ENCODE measurements at places on chromosomes 7 and 10.

- no peak for DNase-seq
Measured at GRCh38 chr10:107444443-107444842, 279.9 kb upstream of the SORCS1 start.

GRCh38 chr7:12951397-12951801, 264.0 kb downstream of the ARL4A start:
- no peak for DNase-seq

DNA sequence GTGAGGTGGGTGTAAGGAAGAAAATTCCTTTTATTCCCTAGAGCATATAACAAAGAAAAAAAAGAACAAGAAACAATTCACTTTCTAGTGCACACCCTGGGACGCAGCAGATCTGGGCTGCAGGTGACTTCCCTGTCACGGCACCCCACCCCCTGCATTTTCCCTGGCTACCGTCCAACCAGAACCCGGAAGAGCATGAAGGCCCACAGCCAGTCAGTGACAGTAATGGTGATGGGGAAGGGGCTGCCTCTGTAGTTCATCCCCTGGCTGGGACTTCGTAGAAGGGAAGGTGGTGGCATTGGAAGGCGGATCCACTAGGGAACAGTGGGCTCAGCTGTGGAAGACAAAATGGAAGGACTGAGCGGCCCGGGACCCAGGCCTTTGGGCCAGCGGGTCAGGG, 236.7 kb downstream of the BUB3 start:
- no peak for DNase-seq

DNA sequence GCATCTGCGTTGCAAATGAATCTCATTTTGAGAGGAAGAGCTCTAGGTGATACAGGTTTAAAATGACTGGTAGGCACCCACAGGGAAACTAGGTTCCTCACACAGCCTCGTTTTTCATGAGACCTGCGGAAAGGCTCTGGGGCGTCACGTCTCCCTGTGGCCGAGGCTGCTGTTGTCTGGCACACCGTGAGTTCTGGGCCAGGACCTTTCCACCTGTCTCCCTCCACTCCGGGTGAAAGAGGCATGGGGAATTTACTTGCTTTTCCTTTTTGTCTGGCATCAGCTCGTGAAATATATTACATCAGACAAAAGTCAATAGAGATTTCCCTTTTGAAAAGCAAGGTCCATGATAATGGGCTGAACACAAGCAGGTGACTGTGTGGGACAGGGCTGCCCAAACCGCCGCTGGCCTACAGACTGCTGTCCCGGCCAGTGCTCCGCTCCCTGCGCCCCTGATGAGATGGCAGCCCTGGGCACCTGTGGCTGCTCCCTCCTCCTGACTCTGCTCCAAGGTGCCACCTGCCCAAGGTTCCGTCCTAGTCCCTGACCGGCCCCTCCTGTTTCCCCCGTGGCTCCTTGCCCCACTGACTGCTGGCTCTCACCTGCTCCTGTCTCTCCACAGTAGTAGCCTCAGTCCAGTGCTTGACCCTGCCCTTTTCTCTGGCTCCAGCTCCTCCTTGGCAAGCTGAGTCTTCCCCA, 109.6 kb downstream of the NKX6-2 start:
- no peak for DNase-seq

DNA sequence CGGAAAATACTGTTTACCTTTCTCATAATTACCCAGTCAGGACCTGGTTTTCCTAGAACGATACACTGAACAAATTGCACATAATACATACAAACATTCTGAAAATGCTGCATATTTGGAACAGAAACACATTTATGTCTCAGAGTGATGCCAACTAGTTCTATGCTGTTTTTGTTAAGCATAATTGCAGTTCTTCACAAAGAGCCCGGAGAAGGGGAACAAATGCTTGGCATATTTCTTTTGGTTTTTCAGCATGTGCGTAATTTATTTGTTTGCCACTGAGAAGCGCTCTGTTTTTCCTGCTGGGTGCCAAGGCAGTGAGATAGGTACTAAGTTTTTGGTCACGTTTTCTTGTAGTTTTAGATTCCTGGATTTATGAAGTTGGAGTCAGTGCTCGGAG, 181.0 kb upstream of the MDFIC start:
- DNase-seq = no peak

- DNase-seq = no peak
Measured at GRCh38 chr10:131689486-131689885, 211.3 kb upstream of the PPP2R2D start.

- DNase-seq = no peak
Measured at GRCh38 chr7:14228341-14228740, 238.9 kb upstream of the ETV1 start.

- DNase-seq = no peak
Measured at GRCh38 chr10:61337741-61338140, 115.4 kb downstream of the TMEM26 start.

GRCh38 chr10:100413173-100413572, 49.6 kb upstream of the WNT8B start:
- DNase-seq = no peak

GRCh38 chr7:15334536-15335263, 227.1 kb downstream of the AGMO start:
- no peak for DNase-seq

DNA sequence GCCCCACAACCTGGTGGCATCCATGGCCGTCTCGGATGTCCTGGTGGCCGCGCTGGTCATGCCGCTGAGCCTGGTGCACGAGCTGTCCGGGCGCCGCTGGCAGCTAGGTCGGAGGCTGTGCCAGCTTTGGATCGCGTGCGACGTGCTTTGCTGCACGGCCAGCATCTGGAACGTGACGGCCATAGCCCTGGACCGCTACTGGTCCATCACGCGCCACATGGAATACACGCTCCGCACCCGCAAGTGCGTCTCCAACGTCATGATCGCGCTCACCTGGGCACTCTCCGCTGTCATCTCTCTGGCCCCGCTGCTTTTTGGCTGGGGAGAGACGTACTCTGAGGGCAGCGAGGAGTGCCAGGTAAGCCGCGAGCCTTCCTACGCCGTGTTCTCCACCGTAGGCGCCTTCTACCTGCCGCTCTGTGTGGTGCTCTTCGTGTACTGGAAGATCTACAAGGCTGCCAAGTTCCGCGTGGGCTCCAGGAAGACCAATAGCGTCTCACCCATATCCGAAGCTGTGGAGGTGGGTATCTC, 1.1 kb downstream of the HTR5A start:
- DNase-seq = no peak

- no peak for DNase-seq
Measured at GRCh38 chr7:40676221-40676620, 541.4 kb downstream of the SUGCT start.

GRCh38 chr7:43700059-43700501, 29.2 kb downstream of the COA1 start:
- no peak for DNase-seq

DNA sequence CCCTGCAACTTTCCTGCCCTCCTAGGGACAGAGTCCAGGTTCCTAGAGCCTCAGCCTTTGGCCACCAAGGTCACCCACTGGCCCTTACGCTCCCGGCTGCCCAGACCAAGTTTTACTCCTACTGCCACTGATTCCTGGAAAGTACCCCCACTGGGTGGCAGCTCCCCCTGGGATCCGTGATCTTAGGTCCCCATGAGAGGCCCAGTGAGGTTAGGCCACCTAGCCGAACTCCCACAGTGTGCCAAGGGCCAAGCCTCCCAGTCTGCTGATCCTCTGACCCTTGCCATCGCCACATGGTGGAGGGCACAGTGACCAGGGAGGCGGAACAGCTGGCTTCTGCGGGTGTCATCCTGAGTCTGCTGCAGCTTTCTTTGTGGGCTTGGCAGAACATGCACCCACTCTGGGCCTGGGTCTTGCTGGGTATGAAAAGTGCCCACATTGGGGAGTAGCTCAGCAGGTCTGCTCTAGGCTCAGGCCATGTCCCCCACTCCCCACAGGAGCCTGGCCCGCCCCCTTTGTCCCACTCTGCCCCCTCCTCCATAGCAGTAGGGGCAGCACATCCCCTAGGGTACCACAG, 40.5 kb upstream of the PPIF start:
- no peak for DNase-seq

GRCh38 chr10:12636571-12636970, 287.2 kb downstream of the CAMK1D start:
- DNase-seq = no peak

DNA sequence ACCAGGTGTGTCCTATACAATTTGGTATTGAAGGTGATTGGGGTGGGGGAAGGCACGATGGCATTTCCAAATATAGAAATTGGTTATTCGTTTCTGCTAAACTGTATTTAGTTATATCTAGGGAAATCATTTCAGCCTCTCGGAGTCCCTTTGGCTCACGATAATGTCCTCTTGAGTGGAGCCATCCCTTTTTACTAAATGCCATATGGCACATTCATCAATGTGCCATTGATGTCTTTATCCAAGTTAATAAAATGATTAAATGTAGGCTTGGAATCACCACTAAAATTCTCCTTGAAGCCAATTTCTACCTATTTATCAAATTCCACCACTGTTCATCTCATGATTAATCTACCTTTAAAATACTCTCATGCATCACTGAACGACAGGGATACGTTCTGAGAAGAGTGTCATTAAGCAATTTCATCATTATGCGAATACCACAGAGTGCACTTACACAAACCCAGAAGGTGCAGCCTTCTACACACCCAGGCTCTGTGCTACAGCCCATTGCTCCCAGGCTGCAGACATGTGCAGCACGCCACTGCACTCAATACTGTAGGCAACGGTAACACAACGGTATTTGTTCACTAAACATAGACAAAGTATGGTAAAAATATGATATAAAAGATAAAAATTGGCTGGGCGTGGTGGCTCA, 219.2 kb upstream of the C7orf33 start:
- DNase-seq = no peak

- DNase-seq = no peak
Measured at GRCh38 chr7:25391295-25391861, 163.1 kb upstream of the NPVF start.

DNA sequence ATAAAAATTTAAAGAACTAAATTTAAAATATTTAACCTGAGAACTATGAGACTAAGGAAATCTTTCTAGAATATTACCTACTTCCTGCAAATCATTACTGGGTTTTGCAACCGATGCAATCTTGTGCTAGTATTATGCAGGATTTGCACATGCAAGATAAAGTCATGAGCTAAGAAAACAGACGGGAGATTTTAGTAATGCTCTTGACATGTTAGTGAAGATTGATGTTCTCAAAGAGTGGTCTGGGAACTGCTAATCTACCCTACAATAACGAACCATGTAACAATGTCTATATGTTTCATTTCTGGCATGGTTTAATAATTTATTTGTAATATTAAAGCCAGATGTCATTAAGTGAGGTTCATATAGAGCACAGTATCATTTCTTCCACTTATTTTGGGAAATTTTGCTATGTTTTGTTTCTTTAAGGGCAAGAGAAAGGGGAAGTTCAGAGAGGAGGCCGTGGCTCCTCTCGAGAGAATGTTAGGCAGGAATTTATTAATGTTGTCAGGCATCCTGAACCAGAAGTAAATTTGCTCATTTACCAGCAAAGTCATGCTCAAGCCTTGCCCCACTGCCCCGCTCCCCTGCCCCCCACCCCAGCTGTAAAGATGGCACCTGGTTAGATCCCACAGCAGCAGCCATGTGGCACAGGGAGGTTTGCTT, 22.8 kb downstream of the LRRC17 start:
- DNase-seq = no peak

Measured in activated T-cell treated with anti-CD3 and anti-CD28 coated beads for 48 hours (primary cell).